ENCODE measurements at places on chromosomes 12 and 14.
A peak's percentile ranks its signal among the peaks of the same experiment; 100 is the strongest.

DNA sequence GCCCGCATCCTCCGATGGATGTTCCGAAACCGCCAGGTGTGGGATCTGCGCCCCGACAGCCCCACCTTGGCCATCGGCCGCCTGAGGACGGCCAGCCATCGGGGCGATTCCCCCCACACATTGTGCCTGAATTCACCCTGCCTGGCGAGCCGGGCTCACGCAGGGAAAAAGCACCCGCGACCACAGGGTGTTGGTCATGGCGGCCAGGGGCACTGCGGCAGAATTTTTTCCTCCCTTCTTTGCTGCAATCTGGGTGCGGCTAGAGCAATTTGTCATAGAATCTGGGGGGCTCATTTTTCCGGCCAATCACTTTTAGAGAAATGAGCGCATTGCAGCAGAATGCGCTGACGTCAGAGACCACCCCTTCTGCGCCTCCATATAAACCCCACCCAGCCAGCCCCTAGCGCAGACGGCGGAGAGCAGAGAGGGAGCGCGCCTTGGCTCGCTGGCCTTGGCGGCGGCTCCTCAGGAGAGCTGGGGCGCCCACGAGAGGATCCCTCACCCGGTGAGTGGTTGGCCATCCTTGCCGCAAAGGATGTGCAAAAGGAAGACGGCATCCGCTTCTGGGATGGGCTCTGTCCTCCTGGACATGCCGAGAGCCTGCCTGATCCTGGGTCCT, at the start of gene MEG3:
Gene MEG3 (plus strand): TSS at position 406 of the 619 bp plus-strand sequence.
- no peak for DNase-seq

- DNase-seq: peak; percentile 37
Observed at GRCh38 chr14:106556665-106557289, 1030.4 kb downstream of the TMEM121 start.

DNA sequence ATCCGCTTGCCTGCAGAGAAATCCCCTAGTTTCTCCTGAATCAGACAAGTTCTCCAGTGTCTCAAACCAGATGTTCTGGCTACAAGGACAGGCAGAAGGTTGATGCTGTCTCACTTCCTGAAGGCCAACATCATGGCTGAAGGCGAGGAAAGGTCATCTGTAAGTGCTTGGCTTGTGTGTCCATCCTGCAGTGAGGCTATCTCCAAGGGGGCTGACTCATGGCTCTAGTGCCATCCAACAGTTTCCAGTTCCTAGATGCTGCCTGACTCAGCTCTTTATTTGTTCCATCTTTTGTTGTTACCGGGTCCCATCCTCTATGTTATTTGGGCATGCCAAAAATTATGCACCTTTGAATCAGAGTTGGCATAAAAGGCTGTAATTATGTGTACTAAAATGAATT, 232.1 kb upstream of the TBX3 start:
- DNase-seq: no peak

DNA sequence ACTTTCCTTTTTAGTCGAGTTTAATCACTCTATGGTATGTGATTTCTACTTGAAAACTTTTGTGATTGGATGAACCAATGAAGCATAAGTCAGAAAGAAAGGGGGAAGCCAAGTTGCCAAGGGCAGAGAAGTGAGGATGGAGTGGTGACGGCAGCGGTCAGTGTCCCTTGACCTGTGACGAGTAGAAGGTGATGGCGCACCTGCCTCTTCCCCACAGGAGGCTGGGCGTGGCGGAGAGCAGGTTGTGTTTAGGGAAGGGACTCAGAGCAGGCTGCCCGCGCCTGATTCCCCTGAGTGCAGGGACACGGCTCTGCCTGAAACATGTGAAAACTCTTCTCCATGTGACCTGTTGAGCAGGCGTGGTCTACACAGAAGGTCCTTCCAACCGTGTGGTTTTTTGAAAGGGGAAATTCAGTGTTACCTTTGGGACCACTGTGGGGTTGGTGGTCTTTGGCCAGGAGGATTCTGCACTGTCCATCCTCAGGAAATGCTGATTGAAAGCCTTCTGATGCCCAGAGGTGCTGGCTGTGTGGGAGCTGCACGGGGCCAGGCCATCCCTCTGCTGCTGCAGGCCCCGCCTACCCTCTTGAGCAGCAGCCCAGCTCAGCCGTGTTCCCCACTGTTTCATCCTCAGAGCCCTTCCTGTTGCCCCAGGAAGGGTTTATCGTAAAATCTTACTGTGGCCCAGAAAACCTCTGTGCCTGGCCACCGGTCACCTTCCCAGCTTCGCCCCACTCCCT, 23.5 kb upstream of the AMN start:
- no peak for DNase-seq

- DNase-seq: no peak
Observed at GRCh38 chr12:111170543-111170942, 198.4 kb downstream of the PHETA1 start.

GRCh38 chr12:33265900-33266299, 173.7 kb downstream of the SYT10 start:
- DNase-seq: no peak

DNA sequence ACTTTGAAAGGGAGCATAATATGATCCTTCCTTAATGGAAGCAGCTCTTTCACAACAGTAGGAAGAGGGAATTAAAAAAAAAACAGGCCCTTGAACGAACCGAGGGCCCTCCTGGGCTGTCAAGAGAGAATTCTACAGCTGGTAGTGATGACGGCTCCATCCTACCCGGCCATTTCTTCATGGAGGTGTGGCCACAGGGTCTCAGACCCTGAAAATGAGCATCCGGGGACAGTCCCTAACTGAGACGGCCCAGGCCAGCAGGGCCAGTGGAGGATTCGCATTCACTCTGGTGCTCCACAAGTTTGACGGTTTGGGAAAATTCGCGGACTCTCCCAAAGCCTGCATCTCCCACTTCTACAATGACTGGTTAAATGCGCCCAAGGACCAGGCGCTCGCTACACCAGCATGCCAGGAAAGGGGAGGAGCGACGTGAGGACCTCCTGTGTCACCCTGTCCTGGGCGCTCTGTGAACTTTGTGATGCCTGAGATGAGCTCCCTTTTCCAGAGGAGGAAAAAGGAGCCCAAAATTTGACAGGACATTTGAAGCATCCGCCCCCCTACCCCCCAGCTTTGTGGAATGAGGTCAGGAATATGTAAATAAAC, 66.8 kb downstream of the BCL11B start:
- no peak for DNase-seq
